Stimulated activated CD4-positive, alpha-beta T cell treated with anti-CD3 and anti-CD28 coated beads, Interleukin-2, amount 100 ng/mL, for 24 hours (primary cell): ENCODE measurements at places on chromosomes 7 and 10.

DNA sequence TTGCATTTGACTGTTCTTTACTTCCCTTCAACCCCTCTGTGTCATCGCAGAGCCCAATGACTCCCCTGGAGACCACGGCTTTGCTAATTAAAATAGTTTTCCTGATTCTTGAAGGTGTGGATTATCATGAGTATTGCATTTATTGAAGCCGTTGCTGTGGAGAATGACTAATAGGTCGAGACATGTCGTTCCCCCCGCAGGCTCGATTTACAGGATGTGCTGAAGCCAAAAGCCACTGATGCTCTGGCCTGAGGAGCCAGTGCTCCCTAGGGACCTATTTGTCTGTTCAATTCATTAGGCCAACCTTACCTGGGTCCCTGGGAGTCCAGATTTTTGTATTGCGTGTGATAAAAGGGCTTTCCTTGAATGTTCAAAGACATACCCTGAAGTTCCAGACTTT lies 102.3 kb downstream of the NPTX2 start:
- no peak for DNase-seq

GRCh38 chr7:143222782-143223181 lies 945 bp downstream of the TAS2R40 start:
- DNase-seq, result no peak

DNA sequence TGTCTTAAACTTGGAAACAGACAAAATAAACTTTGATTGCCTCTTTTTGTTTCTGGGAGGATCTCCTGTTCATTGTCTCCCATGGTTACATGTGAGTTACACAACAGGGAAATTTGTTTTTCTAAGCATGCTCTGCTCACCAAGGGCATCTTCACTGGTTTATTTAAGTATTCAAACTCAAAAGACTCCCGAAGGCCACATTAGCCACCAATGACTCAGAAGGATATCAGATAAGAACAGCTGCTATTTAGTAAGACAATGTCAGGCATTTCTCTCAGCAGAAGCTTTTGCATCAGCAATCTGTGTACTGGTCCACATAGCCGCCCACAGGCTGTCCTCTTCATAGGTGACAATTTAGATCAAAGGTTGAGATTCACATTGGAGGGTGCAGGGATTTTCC lies 19.3 kb downstream of the OR6B1 start:
- no peak for DNase-seq

GRCh38 chr10:78617631-78618030 lies 451.1 kb upstream of the ZMIZ1 start:
- no peak for DNase-seq

GRCh38 chr10:122236690-122237306 lies 34.3 kb upstream of the BTBD16 start:
- DNase-seq, result no peak

- peak; percentile 89 for DNase-seq
These were observed at the start of gene SGPL1 for GRCh38 chr10:70815504-70816219. TSS of gene SGPL1 (plus strand) at chr10:70815948. CDS start at chr10:70816854, 906 bp downstream.

DNA sequence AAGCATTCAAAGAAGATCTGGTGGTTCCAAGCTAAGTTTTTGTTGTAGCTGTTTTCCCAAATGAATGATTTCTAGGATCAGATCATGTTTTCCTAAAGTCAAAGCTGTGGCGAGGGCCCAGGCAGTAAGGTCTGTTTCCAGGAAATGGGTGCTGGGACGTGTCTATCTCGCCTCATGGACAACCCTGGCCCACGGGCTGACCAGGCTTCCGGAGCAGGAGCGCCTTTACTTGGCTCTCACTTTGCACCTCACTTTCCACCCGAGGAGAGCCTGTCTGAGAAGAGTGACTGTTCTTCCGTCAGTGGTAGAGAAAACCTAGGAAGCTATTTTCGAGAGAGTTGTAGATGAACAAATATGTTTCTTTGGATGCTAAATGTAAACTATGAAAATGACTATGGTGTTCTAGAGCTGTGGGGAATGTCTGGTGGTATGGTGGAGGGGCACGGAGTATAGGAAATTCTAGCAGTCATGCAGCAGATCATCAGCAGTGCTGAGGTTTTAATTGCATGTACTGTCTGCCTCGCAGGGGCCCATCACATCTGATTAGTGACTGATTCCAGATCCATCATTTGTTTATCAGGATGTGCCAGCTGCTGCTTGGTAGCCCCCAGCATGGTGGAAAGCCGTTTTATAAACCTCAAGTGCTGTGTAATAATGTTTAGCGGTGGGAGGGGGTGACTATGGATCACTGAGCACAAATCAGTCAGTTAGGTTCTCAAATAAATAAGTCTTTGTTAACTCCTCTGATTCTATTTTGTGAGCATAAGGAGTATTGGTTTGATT lies 66.6 kb downstream of the VWC2 start:
- DNase-seq, result no peak

DNA sequence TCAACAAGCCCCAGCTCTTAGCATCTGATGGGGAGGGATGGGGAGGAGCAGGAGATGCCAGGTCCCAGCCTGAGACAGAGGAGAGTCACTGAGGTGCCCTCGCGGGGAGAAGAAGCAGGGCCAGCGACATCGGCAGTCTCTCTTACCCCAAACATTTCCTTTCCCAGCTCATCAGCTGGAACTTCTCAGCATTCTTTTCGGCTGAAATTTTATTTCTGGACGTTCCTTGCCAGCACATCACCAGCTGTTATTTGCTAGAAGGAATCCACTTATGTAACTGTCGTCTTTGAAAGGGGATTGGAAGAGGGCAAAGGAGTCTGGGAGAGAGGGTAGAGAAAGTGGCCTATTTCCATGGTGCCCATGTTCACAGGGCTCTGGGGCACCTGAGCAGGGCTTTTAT lies 101.0 kb upstream of the SHH start:
- DNase-seq, result no peak

- DNase-seq, result no peak
These were observed 50.2 kb downstream of the LAMB4 start for GRCh38 chr7:108079648-108080591.

GRCh38 chr7:7972128-7972527 lies 3.5 kb downstream of the GLCCI1 start:
- DNase-seq, result no peak

GRCh38 chr10:29765330-29765729 lies 130.6 kb upstream of the SVIL start:
- DNase-seq, result no peak

DNA sequence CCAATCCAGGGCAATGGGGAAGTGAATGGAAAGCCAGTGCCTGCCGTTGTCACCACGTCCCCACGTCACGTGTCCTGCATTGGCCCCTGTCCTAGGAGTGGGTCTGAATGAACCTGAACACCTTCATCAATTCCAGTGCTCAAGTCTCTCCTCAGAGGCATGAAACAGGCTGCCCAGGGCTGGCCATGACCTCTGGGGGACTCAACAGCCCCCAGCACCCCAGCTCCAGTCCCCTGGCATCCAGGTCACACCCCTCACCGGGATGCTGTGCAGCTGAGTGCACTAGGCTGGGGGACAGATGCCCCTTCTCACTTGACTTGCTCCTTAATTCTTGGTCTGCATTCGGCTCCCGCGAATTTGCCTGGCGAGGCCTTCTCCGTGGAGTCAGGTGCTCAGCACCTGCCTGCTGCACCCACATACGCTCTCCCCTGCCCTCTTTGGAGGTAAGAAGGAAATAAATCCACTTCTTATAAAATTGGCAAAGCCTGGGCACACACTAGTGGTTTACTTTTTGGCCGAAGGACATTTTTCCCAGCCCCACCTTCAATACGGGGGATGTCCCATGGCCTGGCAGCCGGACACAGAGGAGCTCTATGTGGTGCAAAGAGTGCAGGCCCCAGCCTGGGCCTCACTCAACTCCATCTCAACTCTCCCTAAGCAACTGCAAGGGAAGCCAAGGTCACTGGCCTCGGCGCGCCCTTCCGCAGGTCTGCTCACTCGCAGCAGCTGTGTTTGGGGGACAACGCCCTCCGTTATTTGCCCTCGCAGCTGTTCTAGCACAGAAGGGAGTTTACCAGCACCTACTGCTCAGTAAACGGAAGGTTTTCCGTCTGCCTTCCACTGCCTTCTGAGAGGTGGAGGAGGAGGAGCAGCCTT lies 77.6 kb upstream of the SHH start:
- DNase-seq, result no peak

DNA sequence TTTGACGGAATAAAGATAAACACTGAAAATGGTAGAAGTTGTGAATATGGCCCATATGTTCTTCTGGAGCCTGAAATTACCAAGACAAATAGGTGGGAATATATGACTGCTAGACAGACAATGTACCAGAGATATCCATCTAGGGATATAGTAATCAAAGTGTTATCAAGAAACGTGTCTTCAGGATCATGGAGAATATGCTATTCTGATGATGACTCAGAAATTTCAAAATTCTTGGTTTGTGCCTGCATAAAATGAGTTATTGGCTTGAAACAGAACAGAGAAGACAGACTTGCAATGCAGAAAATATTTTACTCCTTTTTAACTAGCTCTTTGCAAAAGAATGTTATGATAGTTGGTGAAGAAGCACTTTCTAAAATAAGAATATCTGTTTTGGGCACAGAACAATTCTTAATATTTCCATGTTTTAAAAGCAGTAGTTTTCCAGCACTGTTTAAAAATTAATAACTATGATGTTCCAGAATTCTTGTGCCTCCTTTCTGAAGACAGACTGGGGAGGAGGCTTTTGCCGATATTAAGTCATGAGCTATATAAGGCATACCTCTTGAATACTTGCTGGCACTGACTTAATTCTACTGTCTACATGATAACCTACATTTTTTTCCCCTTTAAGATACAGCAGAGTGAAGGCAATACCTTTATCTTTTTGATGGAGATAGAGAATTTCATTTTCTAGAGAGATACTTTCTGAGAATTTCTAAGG lies 34.4 kb upstream of the CABCOCO1 start:
- DNase-seq, result no peak

- no peak for DNase-seq
These were observed 166.9 kb downstream of the MYOF start for GRCh38 chr10:93315246-93315645.

GRCh38 chr10:51800121-51800520 lies 100.7 kb upstream of the CSTF2T start:
- no peak for DNase-seq

GRCh38 chr7:121419201-121420148 lies 23.4 kb upstream of the FAM3C start:
- DNase-seq, result no peak

DNA sequence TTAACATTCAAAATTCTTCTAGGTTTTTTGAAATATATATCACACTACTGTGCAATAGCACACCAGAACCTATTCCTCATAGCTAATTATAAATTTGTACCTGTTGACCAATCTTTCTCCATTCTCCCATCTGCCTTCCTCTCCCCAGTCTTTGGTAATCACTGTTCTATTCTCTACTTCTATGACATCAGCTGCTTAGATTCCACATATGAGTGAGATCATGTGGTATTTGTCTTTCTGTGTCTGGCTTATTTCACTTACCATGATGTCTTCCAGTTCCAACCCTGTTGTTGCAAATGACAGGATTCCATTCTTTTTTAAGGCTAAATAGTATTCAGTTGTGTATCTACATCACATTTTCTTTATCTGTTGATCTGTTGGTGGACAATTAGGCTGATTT lies 54.4 kb upstream of the CCDC6 start:
- no peak for DNase-seq

DNA sequence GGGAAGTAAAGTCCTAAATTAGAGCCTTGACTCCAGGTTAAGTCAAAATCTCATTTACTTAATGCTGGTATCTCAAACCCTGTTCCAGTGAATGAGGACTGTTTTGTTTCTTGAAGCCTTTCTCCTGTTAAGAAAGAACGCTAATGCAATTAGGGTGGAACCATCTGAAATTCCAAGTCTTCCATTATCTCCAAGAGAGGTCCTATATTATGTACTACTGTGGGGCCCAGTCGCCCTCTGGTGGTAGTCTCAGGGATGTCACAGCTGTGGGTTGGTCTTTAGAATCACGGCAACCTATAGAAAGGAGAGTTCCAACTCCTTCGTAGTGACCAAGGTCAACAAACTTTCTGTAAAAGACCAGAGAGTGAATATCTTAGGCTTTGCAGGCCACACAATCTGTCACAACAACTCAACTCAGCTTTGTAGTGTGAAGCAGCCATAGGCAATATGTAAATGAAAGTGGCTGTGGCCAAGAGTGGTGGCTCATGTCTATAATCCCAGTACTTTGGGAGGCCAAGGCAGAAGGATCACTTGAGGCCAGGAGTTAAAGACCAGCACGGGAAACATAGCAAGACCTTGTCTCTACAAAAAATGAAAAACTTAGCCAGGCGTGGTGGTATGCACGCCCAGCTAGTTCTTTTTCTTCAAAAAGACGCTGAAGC lies 9.3 kb downstream of the RPP38 start:
- DNase-seq, result peak; percentile 75

- no peak for DNase-seq
These were observed 826.0 kb downstream of the SORCS1 start for GRCh38 chr10:106338486-106338885.

- no peak for DNase-seq
These were observed 133.4 kb upstream of the ANKRD1 start for GRCh38 chr10:91054325-91054724.

- DNase-seq, result peak; percentile 35
These were observed 62.9 kb upstream of the FAM171A1 start for GRCh38 chr10:15433850-15434537.

DNA sequence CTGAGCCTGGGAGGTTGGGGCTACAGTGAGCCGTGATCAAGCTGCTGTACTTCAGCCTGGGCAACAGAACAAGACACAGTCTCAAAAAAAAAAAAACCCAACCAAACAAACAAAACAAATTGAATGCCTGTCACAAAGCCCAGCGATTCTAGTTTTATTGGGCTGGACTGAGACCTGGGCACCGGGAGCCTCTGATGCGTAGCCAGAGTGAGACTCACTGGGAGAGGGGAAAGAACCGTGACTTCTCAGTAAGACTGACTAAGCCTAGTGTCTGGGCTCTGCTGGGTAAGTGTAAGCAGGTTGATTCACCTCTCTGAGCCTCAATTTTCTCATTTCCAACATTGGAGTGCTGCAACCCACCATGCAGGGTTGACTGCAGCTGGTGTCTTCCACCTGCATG lies 10.1 kb upstream of the LEP start:
- no peak for DNase-seq

GRCh38 chr7:55056577-55057480 lies 38.0 kb downstream of the EGFR start:
- DNase-seq, result no peak

GRCh38 chr10:115066528-115066927 lies 26.6 kb upstream of the ATRNL1 start:
- DNase-seq, result no peak

DNA sequence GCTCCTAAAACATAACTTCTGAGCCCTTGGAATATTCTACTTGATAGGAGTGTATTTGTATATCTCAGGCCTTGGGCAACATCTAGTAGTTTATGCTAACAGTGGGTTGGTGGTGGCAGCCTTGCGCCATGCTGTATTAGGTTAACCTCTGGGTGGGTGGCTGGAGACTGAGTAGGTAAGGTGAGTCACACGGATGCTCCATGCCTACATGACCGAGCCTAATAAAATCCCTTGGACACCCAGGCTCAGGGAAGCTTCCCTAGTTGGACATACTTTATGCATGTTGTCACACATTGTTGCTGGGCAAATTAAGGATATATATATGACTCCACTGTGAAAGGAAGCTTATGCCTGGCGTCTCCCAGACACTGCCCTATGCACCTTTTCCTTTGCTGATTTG lies 6.0 kb upstream of the DAGLB start:
- no peak for DNase-seq
